ENCODE measurements at places on chromosomes 16 and 17.

GRCh38 chr17:74493331-74493833, 26.9 kb downstream of the CD300A start:
- no peak for DNase-seq

GRCh38 chr17:73389411-73389810, 77.6 kb upstream of the CDC42EP4 start:
- DNase-seq, result no peak

GRCh38 chr17:32159586-32160438, 17.5 kb downstream of the RHOT1 start:
- no peak for DNase-seq

- DNase-seq, result no peak
These were observed 2.0 kb downstream of the CCDC102A start for GRCh38 chr16:57534337-57534880.

- DNase-seq, result no peak
These were observed 75.0 kb upstream of the ADAMTS18 start for GRCh38 chr16:77509796-77510195.

GRCh38 chr16:19415461-19415860, 2.2 kb upstream of the TMC5 start:
- no peak for DNase-seq

GRCh38 chr17:35376245-35376644, 2.8 kb upstream of the SLFN11 start:
- no peak for DNase-seq

DNA sequence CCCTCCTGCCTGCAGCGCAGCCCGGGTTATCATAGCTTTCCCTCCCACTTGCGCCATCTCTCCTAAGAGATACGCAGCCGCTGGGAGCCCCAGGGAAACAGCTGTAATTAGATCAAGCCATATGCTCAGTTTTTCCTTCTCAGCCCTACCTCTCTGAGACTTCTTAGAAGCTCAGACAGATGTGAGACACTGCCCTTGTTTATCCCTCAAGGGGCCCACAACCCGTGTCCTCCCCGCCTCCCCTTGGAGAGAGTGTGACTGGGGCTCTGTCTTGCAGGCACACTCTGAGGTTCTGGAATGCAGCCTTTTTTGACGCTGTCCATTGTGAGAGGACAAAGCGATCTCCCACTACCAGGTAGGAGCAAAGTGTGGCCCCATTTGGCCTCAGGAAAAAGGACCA, 31.2 kb downstream of the CIBAR2 start:
- no peak for DNase-seq

GRCh38 chr16:79480056-79480455, 120.5 kb downstream of the MAF start:
- no peak for DNase-seq

GRCh38 chr16:632486-633335, 1.9 kb downstream of the WFIKKN1 start:
- no peak for DNase-seq

DNA sequence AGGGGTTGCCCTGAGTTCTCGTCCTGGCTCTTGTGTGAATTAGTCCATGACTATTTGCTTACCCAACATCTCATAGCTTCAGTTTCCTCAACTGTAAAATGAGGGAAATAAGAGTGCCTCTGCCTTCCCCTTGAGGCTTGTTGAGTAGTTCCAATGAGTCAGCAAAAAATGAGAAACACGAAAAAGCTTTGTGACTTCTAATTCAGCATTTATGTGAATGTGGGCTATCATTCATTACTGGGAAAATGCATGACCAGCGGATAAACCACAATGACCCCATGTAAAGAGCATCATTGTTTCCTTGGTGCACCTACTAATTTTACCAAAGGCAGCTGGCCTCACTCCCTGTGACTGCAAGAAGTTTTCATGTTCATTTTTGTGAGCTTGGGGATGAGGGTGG, 374.6 kb upstream of the HSBP1 start:
- no peak for DNase-seq

- DNase-seq, result no peak
These were observed 8.7 kb downstream of the GSE1 start for GRCh38 chr16:85621698-85622428.

GRCh38 chr17:35087731-35088355, 24.3 kb upstream of the RFFL start:
- no peak for DNase-seq

GRCh38 chr16:85300406-85300968, 188.2 kb upstream of the CIBAR2 start:
- no peak for DNase-seq

GRCh38 chr17:6110088-6110487, 39.9 kb downstream of the WSCD1 start:
- DNase-seq, result no peak

- DNase-seq, result no peak
These were observed 102.0 kb downstream of the ADAMTS18 start for GRCh38 chr16:77332792-77333191.

- DNase-seq, result no peak
These were observed 29.4 kb downstream of the TMEM11 start for GRCh38 chr17:21184570-21184969.

GRCh38 chr16:53912155-53912554, 208.2 kb downstream of the FTO start:
- no peak for DNase-seq

GRCh38 chr17:57288040-57288772, 31.9 kb downstream of the MSI2 start:
- no peak for DNase-seq

GRCh38 chr17:61411261-61412142, 11.9 kb downstream of the TBX2 start:
- DNase-seq, result no peak

GRCh38 chr16:81723098-81723723, 55.9 kb upstream of the PLCG2 start:
- peak; percentile 65 for DNase-seq

GRCh38 chr16:14669776-14670175, 24.3 kb downstream of the PLA2G10 start:
- DNase-seq, result no peak

DNA sequence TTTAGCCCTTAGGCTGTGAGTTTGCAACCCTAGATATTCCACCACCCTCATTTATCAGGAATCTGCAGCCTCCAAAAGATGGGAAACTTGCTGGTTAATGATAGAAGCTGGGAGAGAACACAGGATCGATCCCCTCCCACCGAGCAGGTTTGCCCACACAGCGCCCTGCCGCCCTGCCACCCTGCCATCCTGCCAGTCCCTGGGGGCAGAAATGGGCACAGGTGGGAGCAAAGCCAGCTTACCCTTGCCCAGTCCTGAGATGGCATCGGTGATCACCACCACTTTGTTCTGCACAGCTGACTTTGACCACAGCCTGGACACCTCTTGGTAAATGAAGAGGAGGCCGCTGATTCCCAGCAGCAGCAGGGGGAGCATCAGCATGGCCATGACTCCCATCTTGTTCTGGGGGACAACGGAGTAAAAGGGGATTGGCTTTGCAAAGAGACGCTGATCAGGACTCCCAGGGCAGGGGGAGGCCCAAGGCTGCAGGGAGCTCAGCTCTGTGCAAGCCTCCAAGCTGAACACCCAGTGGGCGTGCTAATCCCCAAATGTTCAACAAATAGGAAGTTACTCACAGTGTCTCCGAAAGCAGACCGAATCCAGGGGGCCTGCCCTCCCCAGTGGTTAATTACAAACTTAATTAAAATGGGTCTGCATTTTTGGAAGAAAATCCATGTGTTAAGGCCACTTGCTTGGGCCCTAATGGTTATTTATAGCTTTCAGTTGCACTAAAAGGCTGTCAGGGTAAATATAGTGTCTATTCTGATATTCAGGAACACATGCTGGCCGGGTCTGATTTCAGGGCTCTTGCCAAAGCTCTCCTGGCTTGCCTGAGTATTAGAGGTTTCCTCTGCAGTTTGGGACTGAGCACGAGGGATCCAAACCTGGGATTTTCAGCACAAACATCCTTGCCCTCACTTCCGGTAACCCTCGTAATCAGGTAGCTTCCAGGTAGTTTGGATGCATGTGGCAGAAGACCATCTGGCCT, at the start of gene DHRS7C:
DHRS7C (minus strand) TSS at position 704 of the 988 bp plus-strand sequence; CDS start at position 396, 308 bp downstream.
- DNase-seq, result no peak

GRCh38 chr17:77769215-77769614, 189.3 kb upstream of the TNRC6C start:
- no peak for DNase-seq

GRCh38 chr17:59837308-59838051, 55.3 kb downstream of the TUBD1 start:
- peak; percentile 87 for DNase-seq

DNA sequence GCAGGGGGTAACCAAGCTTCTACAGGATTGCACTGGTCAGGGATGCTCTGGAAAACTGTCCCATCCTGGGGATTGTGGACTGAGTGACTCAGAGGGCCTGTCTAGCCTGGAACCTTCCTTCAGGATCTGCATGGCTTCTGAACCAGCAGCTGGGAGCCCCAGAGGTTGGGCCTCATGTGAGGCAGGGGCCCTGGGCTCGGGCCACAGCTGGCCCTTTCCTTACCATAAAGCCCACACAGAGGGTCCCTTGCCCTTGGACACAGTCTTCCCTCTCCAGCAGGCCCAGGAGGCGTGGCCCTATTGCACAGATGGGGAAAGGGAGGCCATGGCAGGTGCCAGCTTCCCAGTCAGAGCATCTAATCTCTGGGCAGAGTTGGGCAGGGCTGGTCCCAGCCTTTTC, 30.5 kb downstream of the ADCY7 start:
- no peak for DNase-seq

DNA sequence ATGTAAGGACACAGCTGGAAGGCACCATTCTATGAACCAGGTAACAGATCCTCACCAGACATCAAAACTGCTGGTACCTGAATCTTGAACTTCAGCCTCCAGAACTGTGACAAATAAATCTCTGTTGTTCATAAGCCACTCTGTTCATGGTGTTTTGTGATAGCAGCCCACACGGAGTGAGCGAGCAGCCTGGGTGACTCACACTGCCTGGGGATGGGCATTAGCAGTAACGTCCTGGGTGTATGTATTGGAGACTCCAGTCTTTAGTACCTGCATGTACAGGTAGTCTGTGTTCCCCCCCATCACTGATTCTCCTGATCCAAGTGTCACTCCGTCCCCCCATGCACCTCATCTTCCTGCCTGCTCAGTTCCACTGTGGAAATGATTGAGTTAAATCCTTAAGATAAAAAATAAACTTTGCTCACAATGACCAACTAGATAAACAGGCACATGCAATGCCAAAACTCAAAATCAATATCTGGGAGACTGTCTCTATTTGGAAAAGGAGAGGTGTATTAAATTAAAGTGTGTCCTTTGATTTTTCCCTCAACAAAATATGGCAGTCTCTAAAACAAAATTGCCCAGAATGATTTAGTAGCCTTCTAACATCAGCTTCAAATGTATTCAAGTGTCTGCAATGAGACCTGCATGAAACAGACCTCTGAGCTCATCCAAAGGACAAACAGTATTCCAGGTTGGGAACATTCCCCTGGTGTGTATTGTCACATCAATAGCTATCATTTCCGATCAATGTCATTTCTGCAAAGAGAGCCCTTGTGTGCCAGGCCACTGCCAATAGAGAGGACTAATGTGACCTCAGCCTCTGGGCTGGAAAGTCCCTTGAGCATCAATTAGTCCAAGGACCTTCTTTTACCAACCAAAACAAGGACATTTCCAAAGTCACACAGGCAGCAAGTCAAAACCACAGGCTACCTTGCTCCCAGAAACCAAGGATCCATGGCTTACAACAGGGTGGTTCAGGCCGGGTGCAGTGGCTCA, 12.2 kb upstream of the VAT1L start:
- no peak for DNase-seq

GRCh38 chr17:28480278-28480677, 6.8 kb downstream of the SLC13A2 start:
- no peak for DNase-seq

DNA sequence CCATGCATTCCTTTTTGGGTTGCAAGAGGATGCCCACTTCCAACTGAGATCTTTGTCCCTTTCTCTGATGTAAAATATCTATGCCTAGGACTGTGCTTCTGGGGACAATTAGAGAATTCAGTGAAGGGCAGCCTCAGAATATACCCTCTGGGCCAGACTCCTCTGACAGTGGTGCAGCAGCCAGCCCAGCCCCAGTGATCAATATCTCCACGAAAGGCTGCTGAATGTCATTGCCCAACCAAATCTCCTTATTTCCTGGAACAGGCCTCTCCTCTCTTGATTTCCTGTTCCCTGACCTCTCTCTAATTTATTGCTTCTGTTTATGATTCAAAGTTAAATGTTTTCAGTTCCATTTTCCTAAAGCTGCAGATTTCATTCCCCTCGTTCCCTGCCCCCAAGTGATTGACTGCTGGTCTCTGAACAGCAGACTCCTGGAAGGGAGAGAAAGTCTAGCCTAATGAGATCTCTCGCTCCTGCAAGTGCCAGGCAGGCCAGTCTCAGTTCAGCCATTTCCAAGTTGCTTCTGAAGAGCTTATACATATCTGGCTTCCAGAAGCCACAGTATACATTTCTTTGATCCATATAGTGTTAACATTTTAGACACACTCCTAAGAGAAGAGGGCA, 104.4 kb upstream of the SALL1 start:
- no peak for DNase-seq

- no peak for DNase-seq
These were observed 2.4 kb downstream of the USH1G start for GRCh38 chr17:74920642-74921025.

- DNase-seq, result no peak
These were observed 35.7 kb downstream of the MYH3 start for GRCh38 chr17:10621397-10621796.

GRCh38 chr16:4358831-4359561, 7.9 kb upstream of the PAM16 start:
- DNase-seq, result no peak

DNA sequence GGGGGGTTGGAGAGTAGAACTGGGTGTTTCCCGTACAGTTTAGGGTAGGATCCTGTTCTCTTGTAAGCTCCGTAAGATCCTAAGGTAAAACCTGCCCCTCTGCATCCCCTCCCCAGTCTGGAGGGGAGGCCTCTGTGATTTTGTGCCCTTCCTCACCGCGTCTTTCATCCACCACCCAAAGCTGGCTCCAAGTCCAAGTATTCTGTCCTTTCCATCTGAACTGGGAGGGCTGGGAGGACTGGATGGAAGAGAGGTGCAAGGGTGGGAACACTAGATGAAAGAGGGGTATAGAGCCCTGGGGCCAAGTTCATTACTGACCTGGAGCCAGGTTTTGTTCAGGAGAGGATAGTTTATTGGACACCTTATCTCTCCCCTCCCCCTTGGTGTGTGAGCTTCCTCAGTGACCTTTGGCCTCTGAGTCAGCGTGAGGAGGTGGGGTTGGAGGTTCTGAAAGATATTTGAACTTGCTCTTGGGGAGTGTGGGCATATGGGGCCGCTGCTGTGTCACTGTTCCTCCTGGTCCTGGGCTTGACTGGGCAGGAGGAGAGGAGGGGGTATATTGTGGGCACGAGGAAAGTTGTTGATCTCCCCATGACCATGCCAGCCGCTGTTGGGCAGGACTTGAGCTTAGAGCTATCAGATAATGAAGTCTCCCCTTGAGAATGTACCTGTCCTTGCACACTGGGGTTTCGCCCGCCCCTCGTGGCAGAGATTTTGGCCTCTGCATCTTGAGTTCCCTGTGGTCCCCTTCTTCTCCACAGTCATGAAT, 1.6 kb downstream of the LASP1 start:
- DNase-seq, result no peak

DNA sequence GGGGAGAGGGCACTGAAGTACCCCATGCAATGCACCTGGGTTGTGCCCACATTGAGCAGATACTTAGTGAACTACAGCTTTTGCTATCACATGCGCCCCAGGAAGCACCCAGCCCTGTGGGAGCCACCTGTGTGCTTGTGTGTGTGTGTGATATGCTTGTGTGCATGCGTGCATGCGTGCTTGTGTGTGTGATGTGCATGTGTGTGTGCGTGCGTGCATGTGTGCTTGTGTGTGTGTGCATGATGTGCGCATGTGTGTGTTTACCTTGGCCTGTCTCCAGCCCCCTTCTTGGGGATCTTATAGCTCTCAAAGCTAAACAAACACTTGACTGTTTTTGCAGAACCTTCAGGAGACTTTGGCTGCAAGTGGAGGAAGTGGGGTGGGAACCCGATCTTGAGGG, 841 bp downstream of the C16orf89 start:
- no peak for DNase-seq

All from NCI-H1417 treated with DMSO at 0.1 percent for 48 hours (cell line).